ENCODE measurements at places on chromosomes 7 and 10. TPM values are rescaled to one million over a fixed set of nuclear protein-coding genes. Genes with fewer than 3 reads are reported as not detected.

Gene UMAD1
- total RNA-seq: 4.1 TPM

Gene CHN2
- 6.5 TPM for total RNA-seq

Gene SEMA3D
- 20.4 TPM for total RNA-seq

Gene GRIFIN
- total RNA-seq: not detected

Gene GALNT17
- not detected for total RNA-seq

Gene WAC
- total RNA-seq: 51.6 TPM

Gene SNX8
- 18.5 TPM for total RNA-seq

Gene PNLIPRP1
- not detected for total RNA-seq

Gene NOLC1
- total RNA-seq: 29.6 TPM

Gene NRBF2
- 22.1 TPM for total RNA-seq

Gene CNPY1
- not detected for total RNA-seq

Gene PRKCQ
- 0.17 TPM for total RNA-seq

Gene PRSS37
- total RNA-seq: not detected

Gene WASHC2A
- 61.3 TPM for total RNA-seq

Gene ST8SIA6
- 0.34 TPM for total RNA-seq

Gene TEX47
- total RNA-seq: not detected

Gene SND1
- total RNA-seq: 179 TPM

Gene SHTN1
- 2.9 TPM for total RNA-seq

Measured in dermis blood vessel endothelial cell (primary cell).